ENCODE measurements at places on chromosomes 5 and 9. TPM values are rescaled to one million over a fixed set of nuclear protein-coding genes. Genes with fewer than 3 reads are reported as not detected.

- DNase-seq = no peak
These were observed 127.0 kb downstream of the RFK start for GRCh38 chr9:76267284-76267652.

- DNase-seq = no peak
These were observed 126.8 kb downstream of the EHMT1 start for GRCh38 chr9:137745541-137745991.

GRCh38 chr9:121645003-121645402 lies 6.4 kb upstream of the DAB2IP start:
- DNase-seq = no peak

GRCh38 chr5:132110930-132111329 lies 37.3 kb downstream of the CSF2 start:
- DNase-seq = no peak

- no peak for DNase-seq
These were observed 52.8 kb upstream of the GRHPR start for GRCh38 chr9:37369671-37370070.

The PCDHA4 gene
- polyA plus RNA-seq = 0.81 TPM

The SLC27A6 gene
- polyA plus RNA-seq = 1.7 TPM

All from renal pelvis (tissue), 12 donors.